ENCODE measurements at places on chromosomes 11 and 22.

DNA sequence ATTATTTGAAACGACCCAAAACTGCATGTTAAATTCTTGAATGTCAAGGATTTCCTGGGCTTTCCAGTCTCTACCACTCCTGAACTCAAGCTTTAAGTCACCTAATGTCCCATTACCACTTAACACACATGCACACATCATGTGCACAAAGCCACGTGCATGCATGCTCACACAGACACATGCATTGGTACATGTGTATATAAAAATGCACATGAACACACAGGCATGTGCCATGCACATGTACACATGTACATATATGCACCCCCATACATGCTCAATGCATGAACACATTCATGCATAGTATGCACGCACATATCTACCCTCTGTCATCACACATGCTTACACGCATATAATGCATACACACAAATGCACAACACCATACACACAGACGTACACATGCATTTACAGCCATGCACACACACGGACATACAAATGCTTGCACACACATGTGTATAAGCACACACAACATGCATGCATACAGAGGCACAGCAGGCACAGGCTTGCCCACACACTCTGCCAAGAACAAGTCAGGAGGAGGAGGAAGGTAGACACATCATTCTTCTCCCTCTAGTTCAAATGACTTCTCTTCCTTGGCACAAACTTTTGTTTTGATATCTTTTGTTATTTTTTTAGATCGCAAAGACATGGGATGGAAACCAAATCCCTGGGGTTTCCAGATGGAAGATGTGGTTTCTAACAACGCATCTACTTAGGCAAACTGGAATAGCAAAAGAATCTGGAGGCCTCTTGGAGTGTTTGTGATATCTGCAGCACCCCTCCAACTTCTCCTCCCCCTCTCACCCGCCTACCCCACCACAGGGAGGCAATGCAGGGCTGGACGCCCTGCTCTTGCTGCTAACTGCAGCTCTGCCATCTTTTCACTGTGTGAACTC is 24.6 kb downstream of the RASD2 start:
- DNase-seq: no peak

DNA sequence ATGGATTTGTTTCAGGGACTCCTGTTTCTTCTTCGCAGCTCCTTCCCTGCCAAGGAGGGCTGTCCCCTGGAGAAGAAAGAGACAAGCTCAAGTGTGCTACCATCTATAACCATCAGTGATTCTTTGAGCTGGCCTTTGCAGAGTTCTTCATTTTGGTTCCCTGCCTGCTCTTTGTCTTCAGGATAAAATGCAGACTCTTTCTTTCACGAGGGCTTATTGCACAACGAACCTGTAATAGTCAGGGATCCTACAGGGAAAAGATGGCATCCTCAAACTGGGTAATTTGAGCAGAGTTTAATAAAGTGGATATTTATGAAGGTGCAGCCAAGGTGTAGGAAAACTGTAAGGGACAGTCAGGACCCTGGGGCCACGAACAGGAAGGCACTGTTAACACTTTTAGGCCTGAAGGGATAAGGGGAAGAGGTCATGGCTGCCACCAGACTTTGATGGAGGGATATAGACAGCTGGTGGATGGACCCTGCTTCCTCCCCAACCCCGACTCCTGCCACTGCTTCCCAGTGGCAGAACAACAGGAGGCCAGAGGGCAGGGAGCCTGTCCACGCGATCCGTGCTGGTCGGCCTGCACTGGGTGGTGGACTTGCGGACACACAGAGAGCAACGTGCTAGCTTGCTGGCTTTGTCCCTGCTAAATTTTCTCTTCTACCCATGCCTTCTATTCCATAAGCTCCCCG is 767.0 kb downstream of the NTM start:
- no peak for DNase-seq

GRCh38 chr11:31375879-31376278 is 6.2 kb downstream of the DNAJC24 start:
- DNase-seq: no peak

- no peak for DNase-seq
These were observed 5.4 kb downstream of the PAX6 start for GRCh38 chr11:31805629-31806185.

- DNase-seq: no peak
These were observed 111.7 kb downstream of the CD44 start for GRCh38 chr11:35250621-35251020.

DNA sequence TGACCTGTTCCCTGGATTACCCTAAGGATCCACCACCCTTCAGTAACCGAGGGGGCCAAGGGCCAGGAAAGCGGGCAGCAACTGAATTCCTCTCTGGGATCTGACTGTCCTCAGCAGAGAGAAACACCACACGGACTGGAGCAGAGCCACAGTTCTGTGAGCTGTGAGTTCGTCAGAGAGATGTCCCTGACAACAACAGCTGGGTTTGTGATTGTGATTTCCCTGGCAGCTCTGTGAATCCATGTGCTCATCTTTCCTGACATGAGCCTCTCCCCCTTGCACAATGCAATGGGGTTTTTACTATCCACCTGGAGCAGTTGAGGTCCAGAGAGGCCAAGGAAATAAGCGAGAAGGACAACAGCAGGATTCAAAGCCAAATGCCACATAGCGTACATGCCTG is 69.4 kb upstream of the AMPD3 start:
- DNase-seq: no peak

- DNase-seq: no peak
These were observed 117.3 kb upstream of the FAT3 start for GRCh38 chr11:92107331-92107730.

DNA sequence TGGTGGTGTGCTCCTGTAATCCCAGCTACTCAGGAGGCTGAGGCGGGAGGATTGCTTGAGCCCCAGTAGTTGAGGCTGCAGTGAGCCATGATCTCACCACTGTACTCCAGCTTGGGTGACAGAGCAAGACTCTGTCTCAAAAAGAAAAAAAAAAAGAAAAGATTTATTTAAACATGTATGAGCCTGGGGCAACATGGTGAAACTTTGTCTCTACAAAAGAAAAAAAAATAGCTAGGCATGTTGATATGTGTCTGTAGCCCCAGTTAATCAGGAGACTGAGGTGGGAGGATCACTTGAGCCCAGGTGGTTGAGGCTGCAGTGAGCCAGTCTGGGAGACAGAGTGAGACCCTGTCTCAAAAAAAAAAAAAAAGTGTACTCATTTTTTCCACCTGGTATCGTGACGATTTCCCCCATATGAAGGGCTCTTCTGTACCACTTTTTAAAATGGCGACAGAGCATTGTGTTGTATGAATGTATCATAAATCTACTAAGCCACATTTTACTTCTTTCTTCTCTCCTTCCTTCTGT is 16.4 kb upstream of the KCTD14 start:
- DNase-seq: no peak

- DNase-seq: no peak
These were observed 17.7 kb upstream of the LMO2 start for GRCh38 chr11:33909552-33909951.

GRCh38 chr11:73218106-73218829 is at the start of gene P2RY2:
Gene P2RY2, plus strand, starts transcription at chr11:73218281. Its CDS starts 15,879 bp downstream, at chr11:73234160.
- no peak for DNase-seq

DNA sequence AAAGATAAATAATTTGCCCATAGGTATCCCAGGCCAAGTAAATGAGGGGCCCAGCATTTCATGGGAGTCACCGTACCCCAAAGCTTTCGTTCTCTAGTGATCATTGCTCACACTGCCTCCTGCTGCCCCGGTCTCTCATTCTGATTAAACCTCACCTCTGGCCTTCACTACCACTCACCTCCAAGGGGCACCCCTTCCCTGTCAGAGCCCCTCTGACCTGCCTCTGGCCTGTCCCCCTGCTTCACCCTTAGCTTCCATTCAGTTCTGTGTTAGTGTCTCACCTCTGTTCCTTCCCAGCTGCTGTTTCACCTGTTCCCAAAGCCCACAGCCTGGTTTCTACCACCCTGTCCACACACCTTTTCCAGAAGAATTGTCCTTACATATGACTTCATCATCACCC is 150.3 kb upstream of the E2F8 start:
- no peak for DNase-seq

DNA sequence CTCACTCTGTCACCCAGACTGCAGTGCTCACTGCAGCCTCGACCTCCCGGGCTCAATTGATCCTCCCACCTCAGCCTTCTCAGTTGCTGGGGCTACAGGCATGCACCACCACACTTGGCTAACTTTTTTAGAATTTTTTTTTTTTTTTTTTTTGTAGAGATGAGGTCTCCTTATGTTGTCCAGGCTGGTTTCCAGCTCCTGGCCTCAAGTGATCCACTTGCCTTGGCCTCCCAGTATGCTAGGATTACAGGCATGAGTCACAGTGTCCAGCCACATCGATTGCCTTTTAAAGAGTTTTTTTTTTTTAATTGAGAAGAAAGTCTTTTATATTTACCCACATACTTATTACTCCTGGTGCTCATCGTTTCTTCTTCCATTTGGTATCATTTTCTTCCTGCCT is 30.0 kb downstream of the PARVG start:
- no peak for DNase-seq

DNA sequence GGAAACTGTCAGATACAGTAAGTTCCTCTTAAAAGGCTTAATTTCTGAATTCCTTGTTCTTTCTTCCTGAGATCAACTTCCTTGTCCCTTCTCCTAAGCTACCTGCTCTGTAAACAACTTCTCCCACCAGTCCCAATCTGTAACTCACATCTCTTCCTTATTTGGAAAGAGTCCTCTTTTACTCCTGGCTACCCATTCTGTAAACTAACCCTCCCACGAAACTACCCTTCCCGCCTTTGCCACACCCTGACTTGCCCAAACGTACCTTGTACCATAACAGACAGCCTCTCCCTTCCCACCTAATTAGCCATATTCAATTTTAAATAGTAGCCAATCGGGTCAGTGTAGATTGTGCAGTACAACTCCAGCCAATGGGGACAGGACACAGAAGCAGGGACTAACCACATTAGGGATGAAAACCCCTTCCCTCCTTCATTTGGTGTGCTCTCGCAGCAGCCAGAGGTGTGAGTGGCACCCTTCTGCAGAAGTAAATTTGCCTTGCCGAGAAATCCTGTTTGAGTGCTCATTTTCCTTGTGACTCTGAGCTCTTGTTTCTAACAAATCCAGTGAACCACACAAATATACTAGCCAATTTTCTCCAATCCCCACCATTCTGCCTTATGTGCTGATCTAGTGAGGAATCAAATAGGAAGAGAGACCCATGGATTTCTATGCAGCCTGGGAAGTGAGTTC is 49.5 kb downstream of the ZNF280B start:
- DNase-seq: no peak

DNA sequence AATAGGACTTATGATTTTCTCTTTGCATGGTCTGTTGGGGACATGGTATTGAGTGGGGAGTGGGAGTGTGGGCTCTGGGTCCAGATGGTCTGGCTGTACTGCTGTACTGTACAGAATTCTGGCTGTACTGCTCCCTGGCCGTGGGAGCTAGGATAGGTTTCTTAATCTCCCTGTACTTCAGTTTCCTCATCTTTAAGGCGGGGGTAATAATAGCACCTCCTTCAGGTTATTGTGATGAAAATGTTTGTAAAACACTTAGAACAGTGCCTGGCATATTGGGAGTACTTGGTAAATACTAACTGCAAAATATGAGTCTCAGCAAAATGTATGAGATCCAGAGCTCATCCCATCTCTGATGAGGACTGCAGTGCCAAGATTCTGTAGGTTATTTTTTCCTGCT is 198.6 kb downstream of the KIF18A start:
- no peak for DNase-seq

DNA sequence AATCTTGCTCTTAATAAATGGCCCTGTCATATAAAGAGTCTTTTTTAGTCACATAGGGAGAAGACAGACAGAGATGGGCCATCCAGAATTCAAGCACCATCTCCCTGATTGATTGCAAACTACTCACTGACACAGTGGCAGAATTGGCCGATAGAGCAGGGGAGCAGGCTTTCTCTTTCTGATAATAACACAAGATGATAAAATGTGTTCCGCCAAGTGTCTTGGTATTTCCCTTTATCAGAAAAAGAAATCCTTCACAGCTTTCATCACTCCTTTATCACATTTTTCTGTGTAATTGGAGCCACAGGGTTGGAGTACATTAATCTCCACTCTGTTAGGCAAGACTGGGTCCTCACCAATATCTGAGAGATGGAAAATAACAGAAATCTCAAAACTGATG is 406.0 kb downstream of the TMEM135 start:
- DNase-seq: no peak

GRCh38 chr11:112176077-112176476 is 765 bp downstream of the BCO2 start:
- no peak for DNase-seq

GRCh38 chr11:47270331-47271271 is 668 bp downstream of the MADD start:
- DNase-seq: peak; percentile 37
